Progenitor cell of endocrine pancreas (in vitro differentiated cells): ENCODE measurements at places on chromosomes 13 and 19. TPM values are rescaled to one million over a fixed set of nuclear protein-coding genes. Genes with fewer than 3 reads are reported as not detected.

- H3K4me1 ChIP-seq, result no peaks in the 10 kb centered on the region
- H3K27me3 ChIP-seq, result no peaks in the 10 kb centered on the region
- H3K27ac ChIP-seq, result no peak overlapping the region
- H3K4me3 ChIP-seq, result no peak overlapping the region
Measured at GRCh38 chr13:101449790-101450748, 2.4 kb upstream of the ITGBL1 start.

The MADCAM1 gene
- total RNA-seq, result 0.77 and 1.0 TPM in 2 replicates

The PCDH20 gene
- total RNA-seq, result 21.2 and 22.7 TPM in 2 replicates

The RNU6-9 gene
- total RNA-seq, result not detected in 2 replicates

The PEG3 gene
- not detected in 2 replicates for total RNA-seq

The TUBA3C gene
- not detected in 2 replicates for total RNA-seq

The PSG2 gene
- total RNA-seq, result not detected in 2 replicates

The KDM4B gene
- 59.6 TPM in 2 replicates for total RNA-seq

The DNAAF3 gene
- 14.9 and 18.4 TPM in 2 replicates for total RNA-seq

DNA sequence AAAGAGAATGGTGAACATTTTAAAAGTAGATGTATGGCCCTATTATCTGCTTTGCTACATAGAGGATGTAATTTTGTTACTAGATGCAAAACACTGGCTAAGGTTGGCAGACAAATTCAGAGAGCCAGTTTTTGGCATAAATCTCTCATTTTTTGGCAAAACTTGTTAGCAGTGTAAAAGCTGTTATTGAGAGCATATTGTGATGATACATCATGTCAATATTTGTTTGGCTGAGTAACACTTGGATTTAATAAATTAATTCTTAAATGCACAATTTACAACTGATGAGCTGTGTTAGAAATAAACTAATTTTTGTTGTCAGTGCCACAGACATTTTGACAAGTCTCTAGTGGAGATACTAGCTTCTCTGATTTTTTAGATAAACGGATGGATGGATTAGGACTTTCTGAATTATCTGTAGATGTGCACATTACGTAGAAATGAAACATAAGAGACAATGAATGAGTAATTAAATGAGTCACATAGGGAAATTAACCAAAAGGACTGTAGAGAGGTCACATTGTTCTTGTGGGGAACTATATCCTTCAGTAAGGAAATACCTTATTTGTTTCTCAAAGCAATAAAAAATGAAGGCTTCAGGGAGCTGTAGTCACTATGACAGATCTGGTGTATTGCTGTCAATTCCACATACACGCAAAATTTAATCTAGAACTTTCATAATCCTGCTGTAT, 17.4 kb downstream of the UFM1 start:
- H3K27me3 ChIP-seq, result no peaks in the 10 kb centered on the region
- H3K4me1 ChIP-seq, result peaks cover 7% of the 10 kb centered on the region
- no peak for DNase-seq
- H3K27ac ChIP-seq, result no peak overlapping the region

- peaks cover 2% of the 10 kb centered on the region for H3K4me1 ChIP-seq
- H3K4me3 ChIP-seq, result no peak overlapping the region
- no peak overlapping the region for H3K27ac ChIP-seq
- no peaks in the 10 kb centered on the region for H3K36me3 ChIP-seq
Measured at GRCh38 chr13:20828539-20829364, 55.0 kb upstream of the EEF1AKMT1 start.

DNA sequence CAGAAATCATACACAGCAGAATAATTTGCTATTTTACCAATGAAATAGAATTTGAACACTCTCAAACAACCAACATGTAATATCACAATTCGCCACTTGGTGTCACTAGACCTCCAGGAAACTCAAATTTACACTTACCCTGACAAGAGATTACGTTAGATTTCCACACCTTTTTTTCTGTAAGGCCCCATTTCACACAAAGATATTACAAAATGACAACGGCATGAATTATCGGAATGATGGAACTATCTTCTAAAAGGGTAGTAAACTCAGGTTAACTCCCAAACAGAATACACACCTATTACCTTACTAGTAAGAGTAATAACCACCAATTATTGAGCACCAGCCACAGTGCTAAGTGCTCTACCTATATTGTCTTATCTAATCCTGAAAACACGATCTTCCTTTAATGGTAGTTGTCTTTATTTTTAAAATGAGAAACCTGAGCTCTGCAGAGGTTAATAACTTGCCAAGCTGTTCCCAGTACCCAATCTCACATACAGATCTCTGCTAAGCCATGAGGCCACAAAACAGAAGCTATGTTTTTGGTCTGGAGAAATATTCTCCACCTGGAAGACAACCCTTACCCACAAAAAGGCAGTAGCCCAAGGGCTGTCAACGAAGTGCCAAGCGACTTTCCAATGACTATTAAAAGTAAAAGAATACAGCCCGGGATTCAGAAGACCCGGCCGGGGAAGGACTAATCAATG, 152.4 kb downstream of the DCLK1 start:
- no peaks in the 10 kb centered on the region for H3K27me3 ChIP-seq
- no peak overlapping the region for H3K4me3 ChIP-seq
- H3K4me1 ChIP-seq, result no peaks in the 10 kb centered on the region
- no peak overlapping the region for H3K27ac ChIP-seq

DNA sequence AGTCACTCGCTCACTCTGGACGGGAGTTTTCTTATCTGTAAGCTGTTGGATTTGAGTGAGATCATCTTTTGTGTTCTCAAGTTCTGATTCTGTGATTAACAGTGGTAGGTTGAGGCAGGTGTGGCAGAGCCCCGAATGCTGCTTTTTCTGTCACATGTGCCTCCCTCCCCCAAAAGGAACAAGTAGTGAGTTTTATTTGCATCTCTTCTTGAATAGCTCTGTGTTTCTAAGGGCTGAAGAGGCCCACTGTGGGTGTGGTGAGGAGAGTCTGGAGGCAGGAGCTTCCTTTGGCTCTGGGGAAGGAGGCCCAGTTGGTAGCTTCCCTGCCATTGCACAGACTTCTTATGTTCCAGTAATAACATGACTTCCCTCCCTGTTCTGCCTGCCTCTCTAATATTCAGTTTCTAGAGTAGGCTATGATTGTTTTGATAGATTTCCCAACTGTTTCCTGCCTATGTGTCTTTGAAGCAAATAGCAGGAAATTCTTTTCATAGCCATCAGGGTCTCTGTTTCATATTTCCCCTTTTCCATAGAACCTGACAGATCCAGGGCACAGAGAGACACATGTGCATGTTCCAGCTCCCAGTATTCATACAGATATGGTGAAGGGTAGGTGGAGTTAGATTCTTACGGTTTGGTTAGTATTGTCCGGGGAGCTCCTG, 23.9 kb upstream of the CXCL17 start:
- no peaks in the 10 kb centered on the region for H3K36me3 ChIP-seq
- H3K27ac ChIP-seq, result peak overlapping the region; percentile 45
- no peak overlapping the region for H3K4me3 ChIP-seq
- no peak for DNase-seq

The ZNF155 gene
- 13.8 and 14.6 TPM in 2 replicates for total RNA-seq

DNA sequence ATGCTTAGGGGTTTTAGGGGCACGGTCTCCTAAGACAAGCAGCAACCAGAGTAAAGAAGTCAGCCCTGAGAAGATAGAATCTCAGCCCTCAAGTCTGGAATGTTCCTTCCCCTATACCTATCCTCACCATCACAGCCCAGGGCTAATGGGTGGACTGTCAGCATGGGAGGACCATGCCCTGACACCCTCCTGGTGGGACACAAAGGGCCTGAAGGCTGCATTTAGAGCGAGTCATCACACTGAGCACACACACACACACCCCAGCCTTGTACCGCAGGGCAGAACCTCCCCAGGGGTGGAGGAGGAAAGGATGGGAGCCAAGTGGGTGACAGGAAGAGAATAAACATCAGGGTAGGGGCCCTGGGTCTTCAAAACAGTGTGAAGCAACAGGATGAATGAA, 174.8 kb upstream of the SERP2 start:
- no peak overlapping the region for H3K4me3 ChIP-seq
- H3K27ac ChIP-seq, result no peak overlapping the region
- no peaks in the 10 kb centered on the region for H3K36me3 ChIP-seq

The BRME1 gene
- 6.1 and 8.9 TPM in 2 replicates for total RNA-seq

- H3K4me3 ChIP-seq, result no peak overlapping the region
- H3K27ac ChIP-seq, result peak overlapping the region; percentile 55
- peaks cover 2% of the 10 kb centered on the region for H3K36me3 ChIP-seq
- DNase-seq, result no peak
- peaks cover 10% of the 10 kb centered on the region for H3K4me1 ChIP-seq
Measured at GRCh38 chr13:48600374-48601364, 53.1 kb upstream of the CYSLTR2 start.

- H3K27ac ChIP-seq, result no peak overlapping the region
- DNase-seq, result no peak
- no peaks in the 10 kb centered on the region for H3K36me3 ChIP-seq
- H3K4me3 ChIP-seq, result no peak overlapping the region
- no peaks in the 10 kb centered on the region for H3K4me1 ChIP-seq
Measured at GRCh38 chr13:72093262-72093661, 226.3 kb upstream of the DACH1 start.

GRCh38 chr13:113451951-113452421, 1.3 kb downstream of the ADPRHL1 start:
- DNase-seq, result no peak
- no peak overlapping the region for H3K4me3 ChIP-seq
- H3K4me1 ChIP-seq, result peaks cover 14% of the 10 kb centered on the region

The CBLC gene
- total RNA-seq, result 15.4 and 16.2 TPM in 2 replicates

The KPNA3 gene
- total RNA-seq, result 56.3 and 57.3 TPM in 2 replicates

DNA sequence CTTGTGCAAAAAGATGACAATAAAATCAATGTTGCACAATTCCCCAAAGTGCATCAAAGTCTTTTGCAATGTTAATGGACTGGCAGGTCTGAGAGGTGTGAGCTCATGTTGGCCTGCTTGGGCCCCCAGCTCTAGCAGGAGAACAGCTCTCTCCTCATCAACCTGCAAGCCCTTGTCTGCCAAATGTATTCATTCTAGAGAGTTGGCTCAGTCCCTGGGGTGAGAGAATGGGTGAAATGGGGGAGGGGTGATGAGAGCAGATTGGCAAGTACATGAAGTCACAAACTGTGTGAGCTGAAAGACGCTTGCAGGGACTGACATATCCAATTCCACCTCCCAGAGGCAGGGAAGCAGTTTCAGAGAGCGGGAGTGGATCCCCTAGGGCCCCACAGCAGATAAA, 465.1 kb upstream of the ZNF507 start:
- no peak overlapping the region for H3K27ac ChIP-seq
- no peak for DNase-seq
- H3K36me3 ChIP-seq, result no peaks in the 10 kb centered on the region
- no peaks in the 10 kb centered on the region for H3K4me1 ChIP-seq

- no peak overlapping the region for H3K4me3 ChIP-seq
- peaks cover 23% of the 10 kb centered on the region for H3K4me1 ChIP-seq
- no peak for DNase-seq
- H3K27ac ChIP-seq, result peak overlapping the region; percentile 57
- no peaks in the 10 kb centered on the region for H3K27me3 ChIP-seq
- no peaks in the 10 kb centered on the region for H3K36me3 ChIP-seq
Measured at GRCh38 chr13:44903574-44903985, 85.7 kb downstream of the NUFIP1 start.

GRCh38 chr19:1236576-1236975, 1.2 kb downstream of the CBARP start:
- H3K27me3 ChIP-seq, result no peaks in the 10 kb centered on the region
- DNase-seq, result no peak
- peaks cover 4% of the 10 kb centered on the region for H3K36me3 ChIP-seq
- peak overlapping the region; percentile 35 for H3K4me3 ChIP-seq
- no peak overlapping the region for H3K27ac ChIP-seq
